ENCODE measurements at places on chromosomes 11 and 22.

DNA sequence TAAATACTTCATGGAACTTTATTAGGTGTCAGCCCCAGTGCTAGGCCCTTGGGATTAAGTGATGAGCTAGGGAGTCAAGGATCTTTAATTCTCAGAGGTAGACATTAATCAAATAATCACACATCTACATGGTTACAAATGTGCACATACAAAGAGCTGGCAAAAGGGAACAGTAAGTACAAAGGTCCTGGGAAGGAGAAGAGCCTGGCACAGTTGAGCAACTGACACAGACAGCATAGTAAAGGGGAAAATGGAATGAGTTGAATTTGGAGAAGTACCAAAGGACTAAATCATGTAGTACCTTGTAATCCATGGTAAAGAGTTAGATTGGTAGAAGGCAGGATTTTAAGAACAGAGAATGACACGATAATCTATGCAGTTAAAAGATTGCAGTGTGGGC, 116.3 kb downstream of the APIP start:
- no peak for ATAC-seq

GRCh38 chr11:10294290-10294953, 403 bp upstream of the SBF2 start:
- peak; percentile 5 for ATAC-seq

DNA sequence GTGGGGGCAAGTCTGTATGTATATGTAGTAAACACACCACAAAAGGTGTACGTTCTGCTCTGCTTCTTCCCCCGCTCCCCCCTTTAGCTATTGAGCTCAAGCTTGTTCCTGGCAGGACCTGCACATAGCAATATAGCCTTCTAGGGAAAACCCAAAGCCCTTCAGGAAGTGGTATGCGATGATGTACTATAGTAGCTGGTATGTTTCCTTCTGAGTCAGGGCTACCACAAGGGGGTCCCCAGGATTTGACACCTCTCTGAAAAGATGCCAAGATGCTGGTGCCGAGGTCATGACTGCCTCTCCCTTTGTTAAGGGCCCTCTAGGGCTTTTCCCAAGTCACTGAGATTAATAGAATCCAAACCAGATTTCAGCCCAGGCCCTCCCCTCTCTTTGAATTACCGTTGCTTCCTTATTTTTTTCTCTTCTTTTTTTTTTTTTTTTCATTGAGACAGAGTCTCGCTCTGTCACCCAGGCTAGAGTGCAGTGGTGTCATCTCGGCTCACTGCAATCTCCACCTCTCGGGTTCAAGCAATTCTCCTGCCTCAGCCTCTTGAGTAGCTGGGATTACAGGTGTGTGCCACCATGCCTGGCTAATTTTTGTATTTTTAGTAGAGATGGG, 268.4 kb downstream of the ETS1 start:
- ATAC-seq: no peak

GRCh38 chr11:92776676-92777075, 192.8 kb upstream of the MTNR1B start:
- no peak for ATAC-seq

DNA sequence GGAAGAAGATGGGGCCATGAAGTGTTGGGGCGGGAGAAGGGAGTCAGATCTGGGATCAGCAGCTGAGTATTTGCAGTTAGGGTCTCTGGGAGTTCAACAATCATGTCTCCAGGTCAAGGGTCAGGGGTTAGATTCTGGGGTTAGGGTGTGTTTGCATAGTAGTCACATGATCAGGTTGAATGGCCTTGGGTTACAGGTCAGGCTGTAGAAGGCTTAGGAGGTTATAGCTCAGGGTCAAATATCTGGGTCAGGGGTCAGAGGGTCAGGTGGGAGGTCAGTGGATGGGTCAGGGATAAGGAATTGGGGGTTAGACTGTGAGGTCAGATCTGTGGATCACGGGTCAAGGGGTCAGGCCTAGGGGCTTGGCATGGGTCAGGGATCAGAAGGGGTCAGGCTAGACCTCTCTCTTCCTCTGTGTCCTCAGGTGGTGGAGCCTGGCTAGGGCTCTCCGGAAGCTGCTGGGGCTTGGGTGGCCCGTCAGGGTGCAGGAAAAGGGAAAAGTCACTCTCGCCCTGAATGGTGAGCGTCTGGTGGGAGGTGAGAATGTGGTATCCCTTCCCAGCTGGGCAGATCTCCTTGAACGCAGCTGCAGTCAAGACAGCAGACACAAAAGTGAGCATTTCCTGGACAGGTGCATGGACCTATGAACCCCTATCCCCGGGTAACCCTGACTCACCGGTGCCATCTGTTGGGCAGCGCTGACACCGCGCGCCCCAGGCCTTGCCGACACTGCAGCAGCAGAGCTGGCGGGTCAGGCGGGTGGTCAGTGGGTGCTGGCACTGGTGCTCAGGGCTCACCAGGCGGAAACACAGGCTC, 6.4 kb downstream of the LTBP3 start:
- ATAC-seq: no peak

DNA sequence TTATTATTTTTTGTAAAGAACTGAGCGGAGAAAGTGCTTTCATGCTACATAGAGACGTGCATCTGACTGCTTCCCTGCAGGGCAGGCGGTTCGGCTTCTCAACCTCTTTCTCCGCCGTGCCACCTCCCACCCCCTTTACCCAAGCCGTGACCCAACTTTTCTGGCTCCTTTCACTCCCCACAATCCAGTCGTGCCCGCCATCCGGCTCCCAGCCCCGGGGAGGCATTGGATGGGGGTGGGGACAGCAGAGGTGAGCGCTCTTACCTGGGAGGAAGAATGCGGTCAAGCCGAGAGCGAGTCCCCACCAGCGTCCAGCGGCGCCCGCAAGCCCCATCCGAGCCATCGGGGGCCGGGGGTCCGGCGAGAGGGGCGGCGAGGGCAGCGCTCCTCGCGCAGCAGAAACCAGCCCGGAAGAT, 781 bp downstream of the NECTIN1 start:
- ATAC-seq: no peak

DNA sequence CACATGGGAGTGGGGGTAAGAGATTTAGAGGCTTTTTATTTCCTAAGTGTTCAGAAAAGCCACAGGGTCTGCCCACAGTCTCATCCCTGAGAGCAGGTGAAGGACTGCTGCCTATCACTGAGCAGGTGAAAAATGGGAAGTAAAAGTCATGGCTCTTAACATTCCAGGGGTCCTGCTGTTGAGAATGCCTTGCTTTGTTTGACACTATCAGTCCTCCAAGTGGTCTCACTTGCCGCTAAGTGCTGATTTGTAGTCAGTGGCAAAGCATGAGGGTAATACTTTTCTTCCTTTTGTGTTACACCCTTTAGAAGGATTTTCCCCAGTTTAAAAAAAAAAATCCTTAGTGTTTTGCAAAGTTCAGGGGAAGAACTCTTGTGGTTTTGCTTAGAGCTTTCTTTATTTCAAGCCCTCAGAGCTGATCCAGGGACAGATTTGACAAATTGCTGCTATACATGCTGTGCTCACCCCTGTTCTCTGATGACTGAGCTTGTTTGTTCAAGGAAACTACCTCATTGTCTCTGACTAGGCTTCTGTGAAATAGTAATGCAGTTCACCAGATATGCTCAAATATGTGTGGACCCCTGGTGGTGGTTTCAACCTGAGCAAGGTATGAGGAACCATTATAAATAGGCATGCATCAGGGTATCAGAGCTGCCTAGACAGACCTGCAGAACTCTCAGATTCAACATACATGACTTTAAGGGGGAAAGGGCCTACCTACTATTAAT, 141.0 kb downstream of the ARHGAP42 start:
- ATAC-seq: no peak

DNA sequence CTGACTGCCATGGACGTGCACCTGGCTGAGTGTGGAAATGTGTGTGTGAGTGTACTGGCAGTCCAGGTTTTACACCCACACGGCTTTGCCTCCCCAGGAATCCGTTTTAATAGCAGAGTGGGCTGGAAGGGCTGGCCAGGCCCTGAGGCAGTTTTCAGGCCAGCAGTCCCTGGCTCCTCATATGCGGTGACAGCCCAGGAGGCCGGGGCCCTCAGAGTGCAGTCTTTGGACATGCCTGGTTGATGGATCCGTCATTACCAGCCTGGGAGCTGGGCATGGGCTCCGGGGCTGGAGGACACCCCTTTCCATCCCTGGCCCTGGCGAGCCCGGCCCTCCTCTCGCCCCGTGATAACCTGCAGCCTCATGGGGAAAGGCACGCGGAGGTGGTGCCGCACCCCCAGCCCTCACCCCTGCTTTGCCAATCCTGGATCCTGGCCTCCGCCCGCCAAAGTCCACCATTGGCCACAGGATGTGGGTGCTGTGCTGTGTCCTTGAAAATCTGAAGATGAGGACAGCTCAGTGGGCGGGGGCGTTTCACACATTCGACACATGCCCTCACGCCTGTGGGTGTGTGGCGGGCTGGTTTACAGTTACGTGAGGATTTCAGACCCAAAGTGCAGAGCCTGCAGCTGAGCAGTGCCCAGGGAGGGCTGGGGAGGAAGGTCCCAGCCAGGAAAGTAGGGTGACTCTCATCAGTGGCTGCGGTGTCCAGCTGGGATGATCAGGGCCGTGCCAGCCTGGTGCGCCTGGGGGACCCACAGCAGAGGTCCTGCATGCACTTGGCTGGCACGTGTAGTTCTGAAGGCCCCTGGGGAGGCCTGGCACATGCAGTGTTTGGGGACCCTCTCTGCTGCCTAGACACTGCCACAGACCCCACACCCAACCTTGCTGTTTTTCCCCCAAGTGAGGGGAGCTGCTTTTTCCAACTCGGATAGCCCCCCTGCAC, 55.1 kb downstream of the RTN4R start:
- no peak for ATAC-seq

- no peak for ATAC-seq
Observed at GRCh38 chr11:115874843-115875242, 370.6 kb upstream of the CADM1 start.

- no peak for ATAC-seq
Observed at GRCh38 chr11:40819230-40819629, 640.2 kb downstream of the LRRC4C start.

All from motor neuron (in vitro differentiated cells).